ENCODE measurements at places on chromosomes 2 and 18.

- no peak for DNase-seq
Measured at GRCh38 chr2:66437109-66437690, 2.3 kb downstream of the MEIS1 start.

DNA sequence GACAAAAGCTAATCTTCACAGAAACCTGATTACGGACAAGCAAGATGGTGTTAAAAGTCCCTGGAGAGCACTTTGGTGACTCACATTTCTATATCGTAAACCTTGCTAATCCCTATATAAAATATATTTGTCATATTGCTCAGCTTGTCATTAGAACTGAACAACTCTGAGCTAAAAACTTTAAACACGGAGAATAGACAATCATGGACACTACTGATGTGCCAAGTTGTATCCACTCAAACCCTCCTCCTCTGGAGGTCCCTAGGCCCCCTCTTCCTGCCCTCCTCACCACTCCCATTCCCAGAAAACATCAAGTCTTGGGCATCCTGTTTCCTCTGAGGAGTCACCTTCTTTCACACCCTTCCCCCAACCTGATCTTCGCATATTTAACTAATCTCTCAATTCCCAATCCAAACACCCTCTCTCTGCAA lies 138.7 kb upstream of the PID1 start:
- no peak for DNase-seq

GRCh38 chr2:170276056-170276455 lies 98.1 kb downstream of the MYO3B start:
- DNase-seq, result no peak

DNA sequence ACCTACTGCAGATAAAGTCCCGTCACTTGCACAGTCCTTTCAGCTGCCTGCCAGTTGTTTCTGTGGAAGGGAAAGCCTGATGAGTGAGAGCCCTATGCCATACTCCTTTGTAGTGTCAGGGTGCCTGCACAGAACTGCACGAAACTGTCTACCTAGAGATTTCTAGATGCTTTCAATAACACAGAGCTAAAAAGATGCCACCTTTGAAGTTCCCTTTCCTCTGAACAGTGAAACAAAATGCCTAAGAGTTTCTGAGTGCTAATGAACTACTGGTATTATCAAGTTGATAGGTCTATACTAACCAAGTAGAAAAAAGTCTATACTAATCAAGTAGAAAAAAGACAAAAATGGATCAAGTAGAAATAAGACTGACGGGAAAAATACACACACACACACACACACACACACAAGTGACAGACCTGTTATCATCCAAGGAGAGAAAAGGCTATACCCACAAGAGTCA lies 79.0 kb downstream of the TLK1 start:
- DNase-seq, result peak; percentile 20

- no peak for DNase-seq
Measured at GRCh38 chr2:28393114-28393836, 617 bp downstream of the FOSL2 start.

DNA sequence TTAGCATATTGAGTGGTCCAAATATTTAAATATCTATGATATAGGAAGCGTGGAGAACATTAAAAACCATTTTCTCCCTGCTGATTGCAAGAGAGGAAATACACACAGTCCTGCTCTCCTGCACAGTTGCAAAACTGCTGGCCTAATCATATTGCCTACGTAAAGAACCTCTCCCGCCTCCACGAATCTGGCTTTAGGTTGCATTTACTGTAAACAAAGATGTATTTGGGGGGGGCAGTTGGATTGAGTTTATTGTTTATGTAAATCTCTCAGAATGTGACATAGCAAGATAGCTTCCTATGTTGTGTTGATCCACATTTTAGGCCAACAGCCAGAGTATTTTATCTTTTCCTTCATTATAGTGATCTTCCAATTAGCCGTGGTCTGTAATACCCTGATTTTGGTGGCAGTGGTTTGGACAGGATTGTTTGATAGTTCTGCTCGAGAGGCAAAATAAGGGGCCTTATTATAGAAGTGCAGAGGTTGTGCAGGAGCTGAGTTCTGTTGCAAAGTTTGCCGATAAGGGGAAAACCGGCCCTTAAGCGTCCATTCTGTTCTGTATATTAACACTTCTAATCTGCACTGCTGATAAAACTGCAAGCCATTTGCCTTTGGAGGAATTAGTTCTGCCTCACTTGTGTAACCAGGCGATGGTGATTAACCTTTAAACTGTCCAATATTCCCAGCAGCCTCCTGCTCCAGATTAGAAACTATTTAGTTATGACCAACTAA lies 101.6 kb upstream of the SIX3 start:
- DNase-seq, result no peak

- no peak for DNase-seq
Measured at GRCh38 chr2:41763141-41763540, 284.7 kb upstream of the PKDCC start.

DNA sequence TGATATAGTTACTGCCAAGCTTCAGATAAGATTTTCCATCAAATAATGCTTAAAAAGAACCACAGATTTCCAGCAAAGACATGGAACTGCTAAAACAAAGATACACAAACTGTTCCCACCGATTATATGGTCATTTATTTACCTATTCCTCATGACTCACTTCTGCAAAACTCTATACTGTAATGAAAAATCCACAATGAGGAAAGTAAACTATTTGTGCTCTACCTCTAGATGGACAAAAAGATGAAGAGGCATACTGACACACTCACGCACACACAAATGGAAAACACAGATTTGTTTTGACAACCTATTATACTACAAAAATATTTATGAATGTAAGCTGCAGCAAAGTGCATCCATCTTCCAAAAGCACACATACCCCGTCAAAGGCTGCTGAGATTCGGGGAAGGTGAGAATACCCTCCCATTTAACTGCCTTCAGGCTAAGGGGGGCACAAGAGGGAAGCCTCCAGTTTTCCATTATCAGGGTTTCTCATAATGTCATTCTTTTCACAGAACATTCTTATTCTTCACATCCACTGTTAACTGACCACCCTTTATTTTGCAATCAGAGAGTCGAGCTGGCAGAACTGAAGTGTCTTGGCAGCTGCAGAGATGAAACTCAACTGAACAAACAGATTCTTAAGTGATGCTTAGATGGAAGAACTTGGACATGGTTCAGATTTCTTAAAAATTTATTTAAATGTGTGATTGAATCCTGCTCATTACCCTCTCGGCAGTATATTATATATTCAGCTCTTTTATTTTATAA lies 115.9 kb upstream of the TANK start:
- no peak for DNase-seq

GRCh38 chr18:46460754-46461153 lies 196.3 kb downstream of the LOXHD1 start:
- DNase-seq, result no peak

Measured in activated CD4-positive, alpha-beta T cell treated with anti-CD3 and anti-CD28 coated beads, Interleukin-2, amount 50 U/mL, for 24 hours (primary cell).